Stimulated activated CD4-positive, alpha-beta T cell treated with anti-CD3 and anti-CD28 coated beads, Interleukin-15, amount 100 ng/mL, for 1 hour (primary cell): ENCODE measurements at places on chromosomes 13 and 19.

- DNase-seq = no peak
Measured at GRCh38 chr13:41939398-41939797, 21.5 kb downstream of the VWA8 start.

DNA sequence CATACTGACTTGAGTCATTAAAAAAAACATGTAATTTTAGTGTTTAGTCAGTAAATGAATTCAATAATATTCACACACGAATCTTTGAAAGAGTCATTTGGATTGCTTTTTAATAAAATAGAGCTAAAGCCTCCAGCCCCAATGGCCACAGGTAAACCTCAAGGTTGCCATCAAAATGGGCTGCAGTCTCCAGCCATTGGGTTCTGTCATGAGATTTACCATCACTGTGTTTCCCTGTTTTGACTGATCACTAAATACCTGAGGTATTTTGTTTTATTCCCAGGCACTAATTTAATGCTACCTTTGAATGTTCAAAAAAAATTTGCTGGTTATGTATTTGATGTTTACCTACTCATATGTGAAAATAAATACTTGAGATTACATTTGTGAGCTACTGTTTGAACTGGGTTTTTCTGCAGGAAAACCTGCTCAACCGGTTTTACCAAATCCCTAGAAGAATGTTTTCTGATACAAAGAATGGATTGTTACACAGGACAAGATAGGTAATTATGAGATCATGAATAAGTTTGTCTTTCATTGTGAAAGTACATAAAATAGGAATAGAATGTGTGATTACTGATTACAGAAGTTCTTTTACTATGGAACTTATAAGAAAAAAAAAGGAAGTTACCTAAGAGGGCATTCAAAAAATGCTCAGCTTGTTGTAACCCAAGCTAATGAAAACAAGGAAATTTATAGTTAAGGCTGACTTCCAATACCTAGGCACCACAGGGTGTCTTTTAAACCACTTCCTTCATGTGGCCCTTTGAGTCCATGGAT is 391.3 kb downstream of the EFNB2 start:
- DNase-seq = no peak

DNA sequence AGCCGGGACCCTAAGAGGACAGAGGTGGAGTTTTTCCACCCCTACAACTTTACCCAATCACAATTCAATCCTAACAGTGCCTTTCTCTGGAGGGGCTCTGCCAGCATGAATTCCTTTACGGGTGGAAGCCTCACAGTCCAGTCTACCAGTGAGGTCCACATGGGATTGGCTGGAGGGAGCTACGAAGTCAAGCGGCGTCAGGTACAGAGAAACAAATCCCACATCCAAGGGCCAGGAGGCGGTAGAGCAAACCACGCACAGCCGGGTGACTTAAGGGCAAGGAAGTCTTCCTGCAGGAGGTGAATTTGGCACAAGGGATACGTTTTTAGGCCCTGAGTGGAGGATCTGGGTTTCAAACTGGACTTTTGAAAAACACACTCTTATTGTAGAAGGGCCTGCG is 199.6 kb downstream of the UQCRFS1 start:
- no peak for DNase-seq

GRCh38 chr13:99314640-99315176 is 7.5 kb upstream of the GPR183 start:
- no peak for DNase-seq

- DNase-seq = no peak
Measured at GRCh38 chr13:101612735-101613134, 160.3 kb downstream of the ITGBL1 start.

DNA sequence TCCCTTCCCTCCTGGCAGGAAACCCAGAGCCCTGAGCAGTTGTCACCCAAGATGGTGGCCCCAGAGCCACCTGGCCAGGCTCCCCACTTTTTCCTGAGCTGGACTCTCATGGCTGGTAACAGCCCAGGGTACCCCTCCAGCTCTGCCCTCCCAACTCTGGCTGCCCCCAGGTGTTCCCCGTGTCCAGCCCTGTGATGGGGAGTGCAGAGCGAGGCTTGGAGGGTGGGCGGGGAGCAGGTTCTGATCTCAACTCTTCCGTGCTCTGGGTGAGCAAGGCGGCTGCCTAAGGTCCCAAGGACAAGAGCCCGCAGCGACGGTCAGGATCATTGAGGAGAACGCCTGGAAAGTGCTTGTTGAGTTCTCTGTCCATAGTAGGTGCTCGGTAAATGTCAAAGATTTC is 54.7 kb upstream of the GAS6 start:
- no peak for DNase-seq

DNA sequence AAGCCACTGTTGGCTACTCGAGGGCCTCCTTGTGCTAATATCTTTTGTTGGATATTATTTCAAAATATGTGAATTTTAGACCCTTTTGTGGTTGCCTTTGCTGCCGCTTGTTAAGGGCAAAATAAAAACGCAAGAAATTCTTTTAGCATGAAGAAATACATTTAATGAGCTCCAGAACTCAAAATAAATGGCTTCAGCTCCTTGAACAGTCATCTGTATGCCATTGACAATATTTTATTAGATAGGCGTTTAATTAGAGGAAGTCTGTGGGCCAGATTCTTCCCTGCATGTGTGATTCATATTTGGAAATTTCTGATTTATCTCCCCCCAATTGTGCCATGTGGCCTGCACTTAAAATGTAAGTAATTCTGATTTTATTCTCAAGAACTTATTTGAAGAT is 177.2 kb downstream of the STK24 start:
- DNase-seq = no peak

DNA sequence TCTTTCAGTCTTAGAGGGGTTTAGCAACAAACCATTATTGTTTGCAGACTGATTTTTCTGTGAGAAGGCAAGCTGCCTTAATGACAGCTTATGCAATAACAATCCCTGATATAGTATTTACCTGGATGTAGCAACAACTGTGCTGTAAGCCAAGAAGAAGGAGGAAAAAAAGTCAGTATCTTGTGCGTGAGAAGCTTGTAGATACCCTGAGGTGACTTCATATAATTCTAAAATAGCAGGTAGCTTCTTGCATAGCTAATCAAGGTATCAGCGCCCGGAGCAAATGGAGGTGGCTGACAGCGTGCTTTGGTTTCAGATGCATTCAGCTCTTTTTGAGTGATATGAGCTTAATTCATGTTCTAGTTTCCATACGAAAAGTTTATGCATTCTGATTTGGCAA is 309.8 kb downstream of the KLF5 start:
- DNase-seq = no peak

DNA sequence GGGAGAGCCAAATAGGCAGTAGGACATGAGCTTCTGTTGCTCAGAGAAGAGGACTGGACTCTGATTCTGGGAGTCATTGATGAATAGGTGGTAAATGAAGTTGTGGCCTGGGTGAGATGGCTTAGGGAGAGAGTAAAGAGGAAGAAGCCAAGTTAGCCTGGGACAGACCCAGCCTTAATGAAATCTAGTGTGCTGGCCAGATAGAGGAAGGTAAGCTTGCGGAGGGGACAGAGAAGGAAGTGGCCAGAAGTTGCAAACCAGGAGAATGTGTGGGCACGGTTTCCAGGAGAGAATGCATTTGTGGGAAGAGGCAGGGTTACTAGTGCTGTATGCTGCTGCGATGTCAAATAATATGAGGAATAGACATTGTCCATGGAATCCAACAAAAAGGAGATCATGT is 83.3 kb upstream of the OLFM4 start:
- DNase-seq = no peak

- DNase-seq = no peak
Measured at GRCh38 chr19:56273563-56274117, 1.1 kb downstream of the EDDM13 start.

- DNase-seq = no peak
Measured at GRCh38 chr19:18202778-18203407, 949 bp downstream of the RAB3A start.

- DNase-seq = no peak
Measured at GRCh38 chr13:112622375-112622774, 34.4 kb upstream of the TUBGCP3 start.

DNA sequence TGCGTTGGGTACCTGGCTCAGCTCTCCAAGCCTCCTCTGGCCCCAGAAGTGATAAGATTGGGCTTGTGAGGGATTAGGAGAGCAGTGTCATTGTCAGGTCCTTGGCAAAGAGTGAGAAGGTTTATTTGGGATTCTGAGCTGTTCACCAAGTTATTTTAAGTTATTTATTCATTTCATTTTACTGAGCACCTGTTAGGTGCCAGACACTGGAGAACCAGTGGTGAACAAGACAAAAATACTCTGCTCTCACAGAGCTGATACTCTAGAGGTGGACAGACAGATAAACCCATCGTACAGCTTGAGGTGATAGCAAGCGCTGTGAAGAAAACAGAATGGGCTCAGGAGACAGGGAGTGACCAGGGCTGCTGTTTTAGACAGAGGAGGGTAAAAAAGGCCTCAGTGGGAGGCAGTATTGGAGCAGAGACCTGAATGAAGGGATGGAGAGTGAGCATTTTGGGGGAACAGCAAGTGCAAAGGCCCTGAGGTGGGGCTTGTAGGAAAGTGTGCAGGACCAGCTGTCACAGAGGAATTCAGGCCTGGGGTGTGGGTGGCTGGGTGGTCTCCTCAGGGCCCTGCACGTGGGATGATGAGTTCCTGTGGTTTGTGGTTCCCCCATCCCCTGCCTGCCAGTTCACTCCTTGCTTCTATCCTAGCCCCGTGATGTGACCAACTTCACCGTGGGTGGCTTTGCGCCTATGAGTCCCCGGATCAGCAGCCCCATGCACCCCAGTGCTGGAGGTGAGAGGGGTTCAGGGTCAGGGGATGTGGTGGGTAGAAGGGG is 8.7 kb upstream of the TIMM50 start:
- DNase-seq = no peak

DNA sequence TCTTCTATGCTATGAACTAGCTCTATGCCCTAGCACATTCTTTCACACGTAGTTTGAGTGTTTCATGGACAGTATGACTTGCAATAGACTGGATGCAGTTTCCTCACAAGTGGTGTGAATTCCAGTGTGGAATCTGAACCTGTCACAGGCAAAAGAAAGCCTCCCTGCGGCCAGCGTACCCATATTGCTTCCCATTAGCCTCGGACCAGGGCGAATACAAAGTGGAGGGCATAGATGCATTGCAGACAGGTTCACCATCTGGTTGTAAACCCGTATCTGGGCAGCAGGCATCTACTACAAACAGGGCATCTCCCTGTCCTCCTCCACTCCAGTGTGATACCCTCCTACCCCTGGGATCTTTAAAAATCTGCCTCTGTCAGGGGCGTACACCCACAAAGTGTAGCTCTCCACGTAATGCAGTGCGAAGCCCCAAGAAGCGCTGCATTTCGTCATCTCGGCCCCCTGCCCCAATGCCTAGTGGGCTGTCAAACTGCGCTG is 1.4 kb upstream of the CIC start:
- no peak for DNase-seq

DNA sequence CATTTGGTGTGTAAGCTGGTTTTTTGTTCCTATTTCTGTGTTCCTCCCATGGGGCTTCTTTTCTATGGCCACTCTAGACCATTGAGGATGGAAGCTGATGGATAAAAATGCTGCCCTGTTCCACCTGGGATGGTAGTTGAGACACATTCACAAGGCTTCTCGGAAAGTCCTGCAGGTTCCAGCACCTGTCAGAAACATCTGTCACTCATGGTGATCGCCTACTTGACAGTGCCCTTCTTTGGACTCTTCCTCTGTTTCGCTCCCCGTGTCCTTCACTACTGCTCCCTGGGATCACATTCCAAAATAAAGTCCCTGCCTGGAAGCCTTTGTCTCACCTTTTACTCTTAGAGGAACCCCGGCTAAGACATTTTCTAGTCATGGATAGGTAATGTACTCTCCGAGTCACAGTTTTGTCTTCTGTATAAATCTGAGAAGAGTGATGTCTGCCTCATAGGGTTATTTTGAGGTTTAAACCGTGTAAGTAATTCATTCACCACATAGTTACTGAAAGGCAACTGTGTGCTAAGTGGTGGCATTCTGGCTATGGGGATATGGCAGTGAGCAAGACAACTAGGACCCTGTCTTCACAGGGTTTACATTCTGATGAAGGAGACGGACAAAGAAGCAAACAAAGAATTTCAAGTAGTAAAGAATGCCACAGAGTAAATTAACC is 21.0 kb downstream of the UBAC2 start:
- DNase-seq = no peak
